ENCODE measurements at places on chromosomes 3 and 15.

- DNase-seq = no peak
Observed at GRCh38 chr3:43211681-43212080, 74.7 kb upstream of the SNRK start.

- no peak for DNase-seq
Observed at GRCh38 chr15:25862472-25863110, 536 bp downstream of the ATP10A start.

GRCh38 chr3:148681080-148681479, 16.6 kb upstream of the AGTR1 start:
- no peak for DNase-seq

DNA sequence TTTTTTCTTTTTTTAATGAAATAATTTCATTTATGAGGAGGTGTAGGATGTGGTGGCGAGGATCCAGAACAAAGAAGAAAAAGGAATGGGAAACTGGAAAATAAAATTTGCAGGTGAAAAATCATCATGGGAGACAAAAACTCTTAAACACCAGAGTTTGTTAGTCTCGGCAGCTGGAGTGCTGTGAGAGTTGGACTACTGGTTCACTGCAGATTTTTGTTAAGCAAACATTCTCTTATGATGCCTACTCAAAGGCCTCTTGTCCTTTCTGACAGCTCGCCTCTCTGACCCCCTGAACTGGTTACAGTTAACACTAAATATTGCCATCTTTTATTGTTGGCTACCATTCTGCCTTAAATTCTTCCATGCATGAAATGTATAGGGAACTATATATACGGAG, 152.4 kb upstream of the DPH6 start:
- DNase-seq = no peak

GRCh38 chr3:13689373-13690260, 140.7 kb downstream of the FBLN2 start:
- DNase-seq = no peak

GRCh38 chr15:47674586-47675232, 42.6 kb upstream of the SEMA6D start:
- no peak for DNase-seq

- no peak for DNase-seq
Observed at GRCh38 chr3:133570139-133570936, 3.1 kb upstream of the CDV3 start.

GRCh38 chr3:17025594-17026139, 140.9 kb downstream of the PLCL2 start:
- DNase-seq = no peak

GRCh38 chr3:73143821-73144237, 82.4 kb downstream of the EBLN2 start:
- DNase-seq = no peak

GRCh38 chr15:67853454-67853853, 13.6 kb upstream of the RNU6-1 start:
- DNase-seq = no peak

DNA sequence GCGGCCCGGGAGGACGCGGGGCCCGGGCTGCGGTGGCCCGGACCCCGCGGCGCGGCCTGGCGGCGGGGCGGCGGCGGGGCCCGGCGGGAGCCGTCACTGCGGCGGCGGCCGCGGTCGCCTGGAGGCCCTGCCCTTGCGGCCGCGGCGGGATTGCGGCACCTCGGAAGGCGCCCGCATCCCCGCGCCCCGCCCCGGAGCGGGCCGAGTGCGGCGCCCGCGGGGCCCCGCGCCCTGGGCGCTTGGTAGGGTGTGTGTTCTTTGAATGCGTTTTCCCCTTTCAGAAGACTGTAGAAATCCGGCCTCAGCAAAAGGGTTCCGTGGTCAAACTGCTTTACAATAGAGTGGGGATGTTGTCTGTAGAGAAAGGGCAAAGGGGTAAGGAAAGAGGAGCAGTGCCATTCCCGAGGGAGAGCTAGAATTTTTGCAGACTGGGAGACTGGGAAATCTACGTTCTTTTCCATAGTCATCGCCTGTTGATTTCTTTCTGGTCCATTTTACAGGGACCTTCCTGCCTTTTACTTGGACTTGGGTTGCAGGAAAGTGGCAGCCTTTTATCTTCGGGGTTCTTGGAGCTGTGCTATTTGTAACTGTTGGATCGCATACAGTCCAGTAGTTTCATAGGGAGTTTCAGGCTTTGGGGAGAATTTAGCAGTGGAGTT, 630 bp downstream of the SNRK start:
- no peak for DNase-seq

GRCh38 chr15:41546851-41547786, 3.1 kb upstream of the RPAP1 start:
- DNase-seq = no peak

- DNase-seq = no peak
Observed at GRCh38 chr3:11607816-11608215, 35.9 kb downstream of the VGLL4 start.

GRCh38 chr3:69095636-69096035, 10.9 kb downstream of the ARL6IP5 start:
- DNase-seq = no peak

DNA sequence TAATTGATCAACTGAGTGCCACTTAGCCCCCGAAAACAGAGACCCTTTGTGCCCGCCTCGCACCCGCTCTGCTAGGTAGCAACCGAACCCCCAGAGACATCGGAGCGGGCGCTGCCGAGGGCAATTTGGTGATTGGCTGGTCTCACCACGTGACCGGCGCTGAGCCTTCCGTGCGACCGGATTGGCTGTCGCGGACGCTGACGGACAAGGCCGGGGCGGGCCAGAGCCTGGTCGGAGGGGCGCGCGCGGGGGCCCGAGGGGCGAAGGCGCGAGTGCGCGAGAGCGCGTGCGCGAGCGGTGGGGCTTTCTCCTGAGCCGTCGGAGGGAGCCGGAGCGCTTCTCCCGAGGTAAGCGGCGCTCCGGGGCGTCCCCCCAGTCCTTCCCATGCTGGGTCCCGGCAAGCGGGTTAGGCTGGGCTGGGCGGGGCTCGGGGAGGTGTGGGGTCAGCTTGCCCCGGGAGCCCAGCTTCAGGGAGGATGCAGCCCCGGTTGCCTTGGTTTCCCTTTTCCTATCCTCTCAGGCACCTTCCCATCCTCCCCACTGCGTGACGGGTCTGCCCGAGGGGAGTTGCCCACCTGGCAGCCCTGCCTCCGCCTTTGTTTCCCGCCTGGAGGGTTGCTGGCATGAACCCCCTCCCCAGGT, at the start of gene TMEM108:
Gene TMEM108 (plus strand): TSS at position 303 of the 642 bp plus-strand sequence.
- no peak for DNase-seq

GRCh38 chr3:71657831-71658530, 67.2 kb downstream of the EIF4E3 start:
- no peak for DNase-seq

GRCh38 chr15:56719021-56719612, 14.2 kb downstream of the ZNF280D start:
- no peak for DNase-seq

DNA sequence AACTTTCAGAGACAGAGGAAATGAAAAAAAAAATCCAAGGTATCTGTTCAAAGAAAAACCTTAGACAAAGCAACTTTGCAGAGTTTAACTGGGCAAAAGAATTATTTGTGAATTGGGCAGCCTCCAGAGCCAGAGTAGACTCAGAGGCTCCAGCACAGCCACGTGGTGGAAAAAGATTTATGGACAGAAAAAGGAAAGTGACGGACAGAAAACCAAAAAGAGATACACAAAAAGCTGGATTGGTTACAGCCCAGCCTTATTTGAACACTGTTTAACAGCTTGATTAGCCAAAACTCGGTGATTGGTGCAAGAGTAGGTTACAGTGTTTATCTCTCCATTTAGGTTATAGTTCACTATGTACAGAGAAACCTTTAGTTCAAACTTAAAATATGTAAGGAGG, 23.7 kb upstream of the GPD1L start:
- no peak for DNase-seq

GRCh38 chr3:101388706-101389105, 68.3 kb upstream of the IMPG2 start:
- DNase-seq = no peak

GRCh38 chr3:198079771-198080520, 119.9 kb downstream of the LMLN start:
- no peak for DNase-seq

All from AML-193 (cell line).